ENCODE measurements at places on chromosomes 12 and 14.

GRCh38 chr12:121849665-121850064, 9.0 kb downstream of the HPD start:
- no peak for DNase-seq

GRCh38 chr12:89334548-89335169, 17.6 kb downstream of the DUSP6 start:
- DNase-seq, result peak; percentile 79

- no peak for DNase-seq
These were observed 1334.1 kb downstream of the FSCB start for GRCh38 chr14:43172899-43173548.

GRCh38 chr12:59858508-59859170, 262.8 kb downstream of the SLC16A7 start:
- no peak for DNase-seq

GRCh38 chr14:55276736-55277135, 5.5 kb downstream of the FBXO34 start:
- DNase-seq, result no peak

DNA sequence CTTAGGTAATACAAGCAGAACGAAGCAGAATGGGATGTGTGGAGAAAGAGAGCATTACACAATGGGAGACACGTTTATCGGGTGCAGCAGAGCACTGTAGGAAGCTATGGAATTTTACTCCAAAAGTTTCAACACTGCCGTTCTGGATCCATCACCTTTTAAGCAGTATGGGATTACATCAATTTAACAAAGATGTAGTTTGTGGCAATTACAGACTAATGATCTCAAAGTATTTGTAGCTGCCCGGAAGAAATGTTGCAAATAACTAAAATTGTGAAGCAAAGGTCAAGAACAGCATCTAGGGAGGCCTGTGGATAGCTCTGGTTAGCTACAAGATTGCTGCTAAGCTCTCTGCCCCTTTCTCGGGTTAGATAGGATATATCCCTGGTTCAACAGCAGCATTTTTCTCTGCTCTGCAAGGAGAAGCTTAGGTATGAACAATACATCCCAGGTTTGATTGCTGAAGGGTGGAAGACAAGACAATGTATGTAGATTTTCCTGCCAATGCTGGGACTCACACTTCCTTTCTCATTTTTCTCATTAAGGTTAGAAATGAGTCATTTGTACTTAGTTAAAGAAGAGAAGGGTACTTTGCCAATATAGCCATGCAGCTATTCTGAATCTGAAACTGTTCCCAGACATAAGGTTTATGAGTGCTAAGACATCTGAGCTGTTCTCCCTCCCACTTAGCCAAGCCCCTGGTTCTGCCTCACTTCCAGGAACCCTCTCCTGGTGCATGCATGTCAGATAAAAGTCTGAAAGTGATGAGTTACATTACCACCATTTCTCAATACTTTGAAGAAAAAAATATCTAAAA, 75.0 kb upstream of the HIF1A start:
- DNase-seq, result peak; percentile 98

DNA sequence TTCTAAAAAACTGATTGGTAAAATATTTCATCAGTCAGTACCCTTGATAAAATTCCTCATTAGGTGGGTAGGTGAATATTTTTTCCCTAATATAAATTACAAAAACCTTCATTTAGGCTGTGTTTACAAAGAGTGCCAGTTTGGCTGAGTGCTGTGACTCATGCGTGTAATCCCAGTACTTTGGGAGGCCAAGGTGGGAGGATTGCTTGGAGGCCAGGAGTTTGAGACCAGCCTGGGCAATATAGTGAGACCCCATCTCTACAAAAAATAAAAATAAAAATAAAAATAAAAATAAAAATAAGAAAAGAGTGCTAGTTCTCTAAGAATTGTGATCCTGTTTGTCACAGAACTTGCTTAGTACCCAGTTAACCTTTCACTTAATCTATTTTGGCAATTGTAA, 398.4 kb upstream of the RGS6 start:
- no peak for DNase-seq

GRCh38 chr12:127760996-127761395, 506.0 kb upstream of the TMEM132C start:
- no peak for DNase-seq

DNA sequence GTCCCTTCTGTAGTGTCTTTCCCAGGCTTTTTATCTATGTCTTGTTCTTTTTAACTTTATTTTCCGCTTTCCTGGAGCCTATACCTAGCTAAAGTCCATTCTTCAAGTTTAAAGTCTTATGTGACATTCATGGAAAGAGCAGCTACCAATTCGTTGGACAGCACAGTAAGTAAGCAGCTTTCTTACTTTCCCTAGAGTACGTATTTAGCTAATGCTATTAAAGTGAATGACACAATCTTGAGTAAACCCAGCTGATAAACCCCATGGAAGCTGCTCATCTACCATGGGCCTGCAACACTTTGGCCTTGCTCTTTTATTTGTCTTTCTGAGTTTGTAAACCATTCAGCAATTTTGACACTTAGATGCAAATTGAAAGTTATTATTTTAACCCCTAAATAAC, 30.0 kb downstream of the ALX1 start:
- no peak for DNase-seq

GRCh38 chr14:31027847-31028246, 1.7 kb upstream of the STRN3 start:
- DNase-seq, result no peak

DNA sequence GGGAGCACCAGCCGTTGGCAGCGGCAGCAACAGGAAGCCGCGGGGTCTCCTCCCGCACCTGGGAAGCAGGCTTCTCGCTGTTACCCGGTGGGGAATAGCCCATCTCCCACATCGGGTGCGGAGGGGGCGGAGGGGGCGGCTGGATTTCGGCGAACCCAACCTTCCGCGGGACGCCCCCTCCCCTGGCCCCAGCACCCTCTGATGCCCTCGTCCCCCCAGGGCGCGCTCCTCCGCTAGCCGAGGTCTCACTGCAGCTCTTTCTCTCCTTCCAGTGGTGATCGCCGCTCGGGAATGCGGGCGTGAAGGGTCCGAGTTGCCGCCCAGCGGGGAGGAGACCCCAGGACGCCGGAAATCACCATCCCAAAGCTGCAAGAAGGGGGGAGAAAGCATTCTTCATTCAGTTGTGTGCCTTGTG, 303 bp downstream of the SAMD4A start:
- DNase-seq, result no peak

DNA sequence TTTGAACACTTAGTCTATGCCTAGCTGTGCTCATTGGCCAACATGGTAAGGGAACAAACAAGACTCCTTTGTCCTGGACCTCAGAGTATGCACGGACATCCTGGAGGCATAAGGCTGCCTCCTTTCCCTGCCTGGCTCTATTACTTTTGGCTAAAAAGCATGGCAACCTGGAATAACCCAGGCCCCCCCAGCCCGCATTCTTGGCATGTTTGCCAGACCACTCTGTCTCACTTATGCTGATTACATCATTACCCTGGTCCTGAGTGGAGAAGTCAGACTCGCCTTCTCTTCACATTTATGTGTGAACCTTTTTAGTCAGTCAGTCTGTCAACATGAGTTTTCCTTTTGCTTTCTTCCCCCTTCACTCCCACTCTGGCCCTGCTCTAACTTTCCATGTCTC, 58.0 kb upstream of the ELK3 start:
- peak; percentile 83 for DNase-seq

- DNase-seq, result peak; percentile 4
These were observed 182.0 kb upstream of the NAV3 start for GRCh38 chr12:77648716-77649115.

DNA sequence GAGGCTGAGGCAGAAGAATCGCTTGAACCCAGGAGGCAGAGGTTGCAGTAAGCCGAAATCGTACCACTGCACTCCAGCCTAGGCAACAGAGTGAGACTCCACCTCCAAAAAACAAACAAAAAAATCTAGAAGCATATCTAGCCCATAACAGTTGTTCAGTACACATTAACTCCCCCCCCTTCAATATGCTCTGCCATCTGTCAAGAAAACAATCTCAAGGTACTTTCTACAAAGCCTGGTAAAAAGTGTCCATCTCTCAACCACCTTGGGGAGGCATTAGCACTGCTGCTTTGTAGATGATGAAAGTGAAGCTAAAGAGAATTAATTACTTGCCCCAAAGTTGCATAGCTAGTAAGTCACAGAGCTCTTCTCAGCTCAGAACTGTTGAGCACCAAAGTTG, 24.9 kb downstream of the LGALS3 start:
- DNase-seq, result no peak

DNA sequence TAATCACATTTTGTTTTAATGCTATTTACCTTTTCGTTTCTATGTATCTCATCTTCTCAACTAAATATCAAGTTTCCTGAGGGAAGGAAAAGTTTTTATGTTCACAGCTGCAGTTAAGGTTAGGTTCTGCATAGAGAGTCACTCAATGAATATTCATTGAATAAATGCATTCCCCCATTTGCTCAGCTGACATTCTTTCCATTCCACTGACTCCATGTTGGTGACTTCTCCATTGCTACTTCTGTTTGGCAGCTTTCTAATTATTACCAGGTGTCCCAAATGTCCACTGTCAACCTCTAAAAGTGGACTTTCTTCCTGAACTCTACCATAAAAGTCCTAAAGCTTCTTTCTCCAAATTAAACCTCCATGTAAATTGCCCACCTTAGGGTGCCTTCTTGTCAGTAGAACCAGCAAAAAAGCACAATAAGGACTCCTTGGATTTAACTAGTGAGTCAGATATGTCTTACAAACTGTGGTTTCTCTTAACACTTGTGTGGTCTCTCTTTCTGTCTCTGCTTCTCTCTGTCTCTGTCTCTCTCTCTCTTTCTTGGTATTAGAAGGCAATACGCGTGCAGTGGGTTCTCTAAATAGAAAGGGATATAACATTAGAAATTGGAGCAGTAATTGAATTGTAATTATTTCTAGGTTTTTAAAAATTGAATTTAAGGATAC, 85.9 kb downstream of the TMEM117 start:
- peak; percentile 21 for DNase-seq

DNA sequence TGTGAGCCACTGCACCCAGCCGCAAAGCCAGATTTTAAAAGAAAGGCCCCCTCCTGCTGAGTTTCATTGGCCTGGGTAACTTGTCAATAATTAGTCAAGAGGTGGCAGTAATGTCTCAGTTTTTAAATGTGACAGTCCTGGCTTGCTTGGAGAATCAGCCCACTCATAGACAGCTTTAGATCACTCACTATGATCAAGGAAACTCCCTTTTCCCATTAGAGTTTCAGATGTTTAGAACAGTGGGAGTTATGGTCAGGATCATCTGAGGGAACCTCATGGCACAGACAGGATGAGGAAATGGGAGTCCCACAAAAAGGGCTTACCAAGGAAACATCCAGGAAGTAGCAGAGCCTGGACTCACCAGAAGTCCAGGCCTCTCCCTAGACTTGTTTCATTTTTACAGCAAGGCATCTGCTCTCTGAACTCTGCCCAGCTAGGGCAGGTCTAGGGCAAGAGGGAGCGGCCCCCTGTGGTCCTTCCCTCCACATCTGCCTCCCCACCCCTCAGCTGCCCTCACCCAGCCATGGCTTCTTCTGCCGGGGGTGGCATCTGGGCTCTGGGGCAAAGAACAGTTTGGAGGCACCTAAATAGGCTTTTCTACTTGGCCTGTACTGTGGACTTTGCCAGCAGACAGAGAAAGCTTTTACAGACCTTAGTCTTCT, 11.2 kb downstream of the BCL2L14 start:
- DNase-seq, result peak; percentile 44

DNA sequence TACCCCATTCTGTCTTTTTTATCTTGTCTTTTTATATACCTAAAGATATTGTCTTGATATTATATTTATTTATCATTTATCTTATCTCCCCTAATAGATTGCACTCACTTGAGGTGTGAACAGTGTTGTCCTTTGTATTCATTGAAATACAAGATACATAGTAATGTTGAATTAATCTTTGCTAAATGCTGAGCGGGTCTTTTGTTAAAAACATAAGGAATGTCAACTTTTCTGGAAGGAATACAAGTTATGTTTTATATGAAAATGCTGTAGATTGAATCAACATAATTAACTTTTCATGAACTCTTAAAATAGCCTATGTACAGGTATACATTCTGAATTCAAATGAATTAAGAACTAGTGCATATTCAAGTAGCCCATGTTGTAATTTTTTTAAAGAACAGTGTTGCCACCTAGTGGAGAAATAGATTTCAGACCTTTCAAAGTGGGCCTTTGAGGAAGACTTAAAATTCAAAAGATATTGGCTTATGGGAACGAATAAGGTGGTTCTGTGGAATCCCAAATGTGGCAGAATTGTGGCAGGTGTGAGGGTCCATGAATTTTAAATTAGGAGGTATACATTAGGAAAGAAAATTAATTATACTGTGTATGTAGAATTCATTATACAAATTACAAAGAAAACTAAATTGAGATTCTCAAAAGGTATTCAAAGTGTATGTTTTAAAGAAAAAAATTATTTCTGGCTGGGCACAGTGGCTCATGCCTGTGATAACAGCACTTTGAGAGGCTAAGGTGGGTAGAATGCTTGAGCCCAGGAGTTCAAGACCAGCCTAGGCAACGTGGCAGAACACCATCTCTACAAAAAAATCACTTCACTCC, 19.1 kb downstream of the BBOF1 start:
- DNase-seq, result peak; percentile 64

- no peak for DNase-seq
These were observed 425.2 kb downstream of the GALC start for GRCh38 chr14:87567618-87568295.

- peak; percentile 63 for DNase-seq
These were observed 6.3 kb downstream of the NTN4 start for GRCh38 chr12:95784286-95784685.

- DNase-seq, result peak; percentile 28
These were observed 100.5 kb upstream of the STXBP6 start for GRCh38 chr14:25150401-25150800.

- peak; percentile 75 for DNase-seq
These were observed 11.0 kb downstream of the SAMD4A start for GRCh38 chr14:54577977-54578376.

DNA sequence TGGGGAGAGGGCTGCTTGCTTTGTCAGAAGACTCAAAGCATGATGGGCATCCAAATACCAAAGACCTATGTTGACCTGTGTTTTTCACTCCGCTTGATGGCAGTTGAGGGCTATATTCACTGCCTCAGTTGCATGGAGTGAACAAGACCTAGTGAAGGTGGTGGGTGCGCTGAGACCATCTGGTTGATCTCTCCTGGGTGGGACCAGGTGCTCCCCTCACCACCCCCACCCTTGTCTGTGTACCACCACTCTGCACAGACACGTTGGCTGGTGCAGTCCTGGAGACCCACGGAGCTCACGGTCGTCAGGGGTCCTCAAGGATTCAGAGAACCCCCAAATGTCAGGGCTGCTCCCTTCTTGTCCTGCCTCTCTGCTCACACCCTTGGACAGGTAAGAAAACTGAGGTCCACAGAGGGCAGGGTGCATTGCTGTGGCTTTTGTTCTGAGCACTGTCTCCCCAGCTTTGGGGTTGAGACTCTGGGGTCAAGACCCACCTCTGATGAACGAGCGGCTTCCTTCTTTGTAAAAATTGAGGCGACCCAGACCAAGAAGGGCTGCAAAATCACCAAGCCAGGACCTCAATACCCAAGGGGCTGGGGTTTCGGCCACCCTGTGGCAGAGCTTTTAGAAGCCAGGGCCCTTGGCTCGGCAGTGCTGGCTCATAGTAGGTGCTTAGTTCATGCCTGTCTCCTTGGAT, 166.3 kb upstream of the RTL1 start:
- no peak for DNase-seq
